BJ (cell line): ENCODE measurements at places on chromosomes 12 and 14.

DNA sequence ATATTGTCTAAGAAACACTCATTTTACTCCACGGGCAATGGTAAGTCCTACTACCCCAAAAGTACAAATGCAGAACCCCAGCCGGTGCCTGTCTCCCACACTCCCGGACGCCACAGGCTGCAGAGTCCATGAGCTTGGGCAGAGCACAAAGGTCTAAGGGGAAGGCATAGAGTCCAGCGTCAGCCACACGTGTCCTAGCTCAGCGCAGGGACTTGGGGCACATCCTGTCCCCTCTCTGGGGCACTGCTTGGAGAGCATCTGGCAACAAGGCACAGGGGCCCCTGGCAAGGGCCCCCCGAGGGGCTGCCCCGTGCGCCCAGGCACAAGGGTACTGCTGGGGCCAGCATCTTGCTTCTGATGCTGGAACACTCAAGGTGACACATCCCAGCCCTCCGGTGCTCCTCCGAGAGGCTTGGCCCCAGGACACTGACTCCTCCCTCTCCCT, 58.4 kb downstream of the BCL11B start:
- no peak for DNase-seq

DNA sequence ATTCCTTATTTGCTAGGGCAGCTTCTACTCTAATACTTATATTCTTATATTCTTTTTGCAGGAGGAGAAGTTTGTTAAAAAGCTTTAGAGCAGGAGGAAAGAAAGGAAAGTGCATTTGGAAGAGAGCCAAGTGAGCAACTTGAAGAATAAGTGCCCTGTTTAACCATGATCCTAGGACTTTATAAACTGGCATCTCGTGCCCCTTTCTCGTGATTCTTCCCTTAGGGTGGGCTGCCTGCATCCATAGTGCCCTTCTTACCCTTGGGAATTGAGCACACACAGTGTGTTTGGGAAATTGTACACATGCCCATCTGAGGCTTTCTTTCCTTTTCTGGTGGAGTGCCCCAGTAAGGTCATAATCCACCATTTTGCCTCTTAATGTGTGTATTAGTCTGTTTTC, 141.9 kb downstream of the NUBPL start:
- DNase-seq = no peak

- DNase-seq = no peak
Observed at GRCh38 chr12:104768033-104768432, 190.1 kb downstream of the SLC41A2 start.

DNA sequence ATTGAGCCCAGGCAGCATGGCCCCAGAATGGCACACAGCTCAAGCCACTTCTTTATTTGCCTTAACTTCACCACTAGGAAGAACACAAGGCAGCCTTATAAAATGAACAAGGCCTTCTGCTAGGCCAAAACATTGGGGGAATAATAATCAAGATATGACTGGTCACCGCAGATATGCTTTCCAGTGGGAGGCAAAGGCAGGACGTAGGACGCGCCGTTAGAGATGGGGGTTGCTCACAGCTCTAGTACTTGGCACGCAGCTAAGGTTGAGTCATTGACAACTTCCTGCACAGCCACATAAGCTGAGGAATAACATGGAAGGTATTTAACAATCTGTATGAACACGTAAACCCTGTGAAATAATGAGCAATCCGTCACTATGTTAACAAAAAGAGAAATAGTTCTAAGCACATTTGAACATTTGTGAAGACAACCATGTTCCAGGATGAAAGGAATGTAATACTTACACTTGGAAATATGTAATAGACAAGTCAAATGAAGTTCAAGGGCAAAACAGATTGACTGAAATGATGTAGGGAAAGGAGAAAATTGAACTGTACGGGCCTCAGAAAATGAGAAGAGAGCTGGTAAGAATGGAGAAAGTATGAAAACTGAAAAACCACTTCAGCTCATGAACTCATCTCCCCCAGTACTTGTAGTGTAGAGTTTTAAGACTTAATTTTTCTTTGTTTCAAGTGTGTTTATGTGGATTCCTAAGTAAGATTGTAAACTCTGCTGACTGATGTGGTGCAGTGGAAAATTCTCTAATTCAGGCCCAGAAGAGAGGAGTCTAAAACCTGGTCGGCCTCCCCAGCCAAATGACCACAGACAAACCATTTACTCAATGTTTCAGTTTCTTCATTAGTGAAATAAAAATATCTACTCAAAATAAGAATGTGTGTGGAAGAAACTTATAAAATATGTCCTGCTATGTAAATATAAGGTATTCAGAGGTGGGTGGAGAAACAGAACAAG, 59.3 kb upstream of the CCDC91 start:
- DNase-seq = peak; percentile 40

GRCh38 chr14:50524060-50524459, 8.3 kb downstream of the MAP4K5 start:
- DNase-seq = no peak

GRCh38 chr12:33192226-33192625, 247.4 kb downstream of the SYT10 start:
- DNase-seq = no peak

DNA sequence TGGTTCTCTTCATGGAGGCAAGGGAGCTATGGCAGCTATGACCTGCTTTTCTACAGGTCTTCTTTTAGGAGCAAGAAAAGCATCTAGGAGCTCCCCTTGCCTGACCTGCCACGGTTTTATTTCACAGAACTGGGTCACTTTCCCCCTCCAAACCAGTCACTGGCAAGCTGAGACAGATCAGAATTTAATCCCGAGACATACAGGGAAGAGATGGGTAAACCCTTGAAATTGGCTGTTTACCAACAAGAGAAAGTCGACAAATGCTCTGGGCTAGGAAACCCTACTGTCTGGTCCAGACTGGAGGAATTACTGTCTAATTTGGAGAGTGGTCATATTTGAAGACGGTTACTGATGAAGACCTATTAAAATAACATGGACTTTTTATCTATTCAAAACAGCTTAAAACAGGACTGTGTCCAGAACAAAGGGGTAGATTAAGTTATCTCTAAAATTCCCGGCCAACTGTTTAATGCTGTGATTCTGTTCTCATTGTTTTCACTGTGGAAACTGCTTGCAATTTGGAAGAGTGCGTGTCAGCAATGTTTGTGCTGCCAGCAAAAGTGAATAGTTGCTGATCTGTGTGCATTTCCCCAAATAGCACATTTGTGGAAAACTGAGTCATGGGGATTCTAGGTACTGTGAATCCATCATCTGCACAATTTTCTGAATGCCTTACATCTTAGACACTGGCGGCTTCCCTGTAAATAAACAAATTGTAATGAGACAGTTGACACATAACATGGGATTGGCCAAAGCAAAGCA, 73.4 kb upstream of the EEA1 start:
- peak; percentile 72 for DNase-seq

DNA sequence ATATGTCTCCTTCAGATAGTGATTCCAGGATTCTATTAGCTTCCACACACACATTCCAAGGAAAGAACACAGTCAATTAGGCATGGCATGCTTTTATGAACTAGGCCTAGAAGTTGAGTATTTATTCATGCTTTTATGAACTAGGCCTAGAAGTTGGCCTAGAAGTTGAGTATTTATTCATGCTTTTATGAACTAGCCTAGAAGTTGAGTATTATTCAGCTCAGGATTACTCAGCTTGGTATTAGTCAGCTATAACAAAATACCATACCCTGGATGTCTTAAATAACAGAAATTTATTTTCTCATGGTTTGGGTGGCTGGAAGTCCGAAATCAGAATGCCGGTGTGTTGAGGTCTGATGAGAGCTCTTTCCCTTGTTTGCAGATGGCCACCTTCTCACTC, 442.7 kb upstream of the FLRT2 start:
- no peak for DNase-seq

DNA sequence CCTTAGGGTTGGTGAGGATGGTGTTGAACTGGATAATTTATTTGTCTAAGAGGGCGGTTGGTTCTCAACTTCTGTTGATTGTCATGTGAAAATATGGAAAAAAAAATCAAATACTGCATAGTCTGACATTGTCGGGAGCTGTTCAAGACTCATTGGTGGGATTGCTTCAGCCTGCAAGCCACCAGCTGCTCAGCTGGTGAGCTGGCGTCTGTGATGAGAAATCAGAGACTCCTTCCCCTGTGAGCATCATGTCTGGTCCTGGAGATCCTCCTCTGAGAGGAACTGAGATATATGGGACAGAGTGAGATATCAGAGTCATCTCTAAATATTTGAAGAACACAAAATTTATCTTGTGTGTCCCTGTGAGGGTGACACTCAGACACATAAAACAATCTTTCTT, 49.9 kb downstream of the TRIM9 start:
- no peak for DNase-seq

DNA sequence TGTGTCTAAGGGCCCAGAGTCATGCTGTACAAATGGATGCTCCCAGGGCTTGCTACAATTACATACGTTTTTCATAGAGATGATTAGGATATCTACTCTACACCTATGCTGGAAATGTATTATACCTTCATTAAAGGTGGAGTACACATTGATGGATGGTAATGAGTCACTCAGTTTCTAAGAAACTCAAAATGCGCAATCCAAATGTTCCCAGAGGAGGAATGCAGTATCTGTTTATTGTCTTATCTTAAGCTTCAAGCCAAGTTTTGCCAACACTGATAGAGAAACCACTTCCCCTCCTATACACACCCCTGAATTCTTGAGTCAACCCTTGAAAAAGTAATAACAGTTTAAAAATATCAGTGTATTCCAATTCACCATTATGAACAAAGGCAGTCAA, 266.6 kb upstream of the FAR2 start:
- DNase-seq = no peak

- no peak for DNase-seq
Observed at GRCh38 chr12:19836056-19836455, 396.8 kb downstream of the AEBP2 start.

DNA sequence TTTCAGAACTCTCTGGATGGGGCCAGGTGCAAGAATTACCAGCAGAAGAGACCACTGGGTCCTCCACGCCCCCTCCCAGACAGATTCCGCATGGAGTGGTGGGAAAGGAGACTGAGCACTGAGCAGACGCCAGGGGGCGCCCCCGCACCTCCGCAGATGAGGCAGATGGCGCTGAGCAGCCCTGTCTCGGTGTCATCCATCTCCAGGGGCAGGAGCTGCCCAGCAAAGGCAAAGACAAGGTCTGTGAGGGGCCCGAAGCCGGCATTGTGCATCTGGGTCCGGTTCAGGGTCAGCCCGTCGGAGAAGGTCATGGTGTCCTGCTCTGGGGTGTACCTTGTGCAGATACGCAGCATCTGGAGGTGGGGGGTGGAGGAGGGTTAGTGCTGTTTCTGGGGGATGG, 6.3 kb upstream of the ITGB7 start:
- DNase-seq = no peak

DNA sequence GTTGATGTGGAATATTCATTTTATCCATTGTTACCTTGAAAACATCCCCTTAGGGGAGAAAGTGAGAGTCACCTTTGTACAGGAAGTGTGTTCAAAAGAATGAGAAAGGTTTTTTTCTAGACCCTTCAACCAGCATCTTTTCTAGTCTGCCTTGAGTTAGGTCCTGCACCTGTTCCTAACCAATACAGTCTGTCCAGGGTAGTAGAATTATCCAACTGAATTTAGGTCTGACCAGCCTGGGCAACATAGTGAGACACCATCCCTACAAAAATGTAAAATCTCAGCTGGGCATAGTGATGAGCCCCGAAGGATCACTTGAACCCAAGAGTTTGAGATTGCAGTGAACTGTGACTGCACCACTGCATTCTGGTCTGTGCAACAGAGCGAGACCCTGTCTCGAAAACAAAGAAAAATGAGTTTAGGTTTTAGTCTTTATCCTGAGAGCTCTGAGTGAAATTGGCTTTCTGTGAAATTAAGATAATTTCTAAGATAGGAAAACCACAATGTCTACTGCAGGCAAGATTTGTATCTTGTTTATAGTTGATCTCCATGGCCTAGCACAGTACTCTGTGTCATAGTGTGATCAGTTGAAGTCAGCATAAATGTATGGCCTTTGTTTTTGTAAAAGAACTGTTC, 25.2 kb downstream of the ARHGAP5 start:
- DNase-seq = no peak

- DNase-seq = no peak
Observed at GRCh38 chr12:79067977-79068376, 203.4 kb downstream of the SYT1 start.
